ENCODE measurements at places on chromosomes 12 and 14.

DNA sequence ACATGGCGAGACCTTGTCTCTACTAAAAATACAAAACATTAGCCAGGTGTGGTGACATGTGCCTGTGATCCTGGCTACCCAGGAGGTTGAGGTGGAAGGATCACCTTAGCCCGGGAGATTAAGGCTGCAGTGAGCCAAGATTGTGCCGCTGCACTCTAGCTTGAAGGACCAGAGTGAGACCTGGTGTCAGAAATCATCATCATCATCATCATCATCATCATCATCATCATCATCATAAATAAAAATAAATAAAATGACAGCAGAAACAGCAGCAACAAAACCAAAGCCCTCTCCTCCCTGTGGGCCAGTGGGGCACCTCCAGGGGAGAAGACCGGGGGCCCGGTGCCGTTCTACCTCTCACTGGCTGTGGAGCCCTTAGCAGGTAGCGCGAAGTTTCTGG lies 281.9 kb upstream of the CRY1 start:
- DNase-seq, result no peak

- no peak for DNase-seq
These were observed 396.1 kb downstream of the RAD51B start for GRCh38 chr14:68215629-68216028.

DNA sequence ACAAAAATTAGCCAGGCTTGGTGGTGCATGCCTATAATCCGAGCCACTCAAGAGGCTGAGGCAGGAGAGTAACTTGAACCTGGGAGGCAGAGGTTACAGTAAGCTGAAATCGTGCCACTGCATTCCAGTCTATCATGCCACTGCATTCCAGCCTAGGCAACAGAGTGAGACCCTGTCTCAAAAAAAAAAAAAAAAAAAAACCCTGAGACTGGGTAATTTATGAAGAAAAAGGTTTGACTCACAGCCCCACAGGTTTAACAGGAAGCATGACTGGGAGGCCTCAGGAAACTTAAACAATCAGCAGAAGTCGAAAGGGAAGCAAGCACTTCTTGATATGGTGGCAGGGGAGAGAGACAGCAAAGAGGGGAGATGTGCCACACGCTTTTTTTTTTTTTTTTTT lies 123.2 kb downstream of the GXYLT1 start:
- DNase-seq, result no peak

DNA sequence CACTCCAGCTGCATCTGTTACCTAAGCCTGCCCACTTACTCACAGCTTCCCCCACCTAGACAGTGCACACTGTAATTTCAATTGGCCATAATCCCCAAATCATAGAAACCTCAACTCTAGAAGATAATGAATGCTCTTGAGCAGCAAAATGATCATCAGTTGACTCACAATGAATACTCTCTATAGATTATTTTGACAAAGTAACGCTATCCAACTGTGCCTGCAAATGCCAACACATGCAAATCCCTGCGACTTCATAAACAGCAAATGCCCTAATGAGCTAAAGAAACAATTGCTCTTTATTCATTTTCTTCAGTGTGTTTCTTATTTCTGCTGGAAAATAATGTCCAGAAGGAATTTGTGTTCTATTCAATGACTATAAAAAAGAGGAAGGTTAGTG lies 319.5 kb downstream of the PAWR start:
- no peak for DNase-seq

GRCh38 chr14:68173227-68173972 lies 353.8 kb downstream of the RAD51B start:
- no peak for DNase-seq

- DNase-seq, result no peak
These were observed 104.5 kb downstream of the SLC8A3 start for GRCh38 chr14:70084226-70084625.

Measured in stimulated activated CD8-positive, alpha-beta memory T cell treated with anti-CD3 and anti-CD28 coated beads, Interleukin-15, amount 100 ng/mL, for 48 hours (primary cell).